NCI-H226 (cell line): ENCODE measurements at places on chromosomes 3 and 15.

GRCh38 chr3:170768334-170768801, 101.6 kb downstream of the RPL22L1 start:
- DNase-seq = no peak

- DNase-seq = no peak
Measured at GRCh38 chr3:144073698-144074097, 102.1 kb downstream of the DIPK2A start.

DNA sequence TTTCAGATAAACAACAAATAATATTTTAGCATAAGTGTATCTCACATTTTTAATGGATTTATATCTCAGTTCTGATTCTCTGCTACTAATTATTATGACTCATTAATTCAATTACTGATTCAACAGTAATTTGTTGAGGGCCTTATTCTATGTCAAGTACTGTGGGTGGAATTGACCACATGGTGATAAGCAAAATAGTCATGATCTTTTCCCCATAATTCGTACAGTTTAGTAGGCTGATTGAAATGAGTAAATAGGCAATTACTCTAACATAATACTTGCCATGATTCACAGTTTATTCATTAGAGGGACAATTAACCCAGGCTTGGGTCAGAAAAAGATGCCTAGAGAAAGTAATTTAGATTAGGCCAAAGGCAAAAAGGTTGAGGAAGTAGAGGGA, 60.9 kb upstream of the SLC4A7 start:
- no peak for DNase-seq

GRCh38 chr3:27114129-27114528, 255.1 kb downstream of the NEK10 start:
- DNase-seq = no peak

DNA sequence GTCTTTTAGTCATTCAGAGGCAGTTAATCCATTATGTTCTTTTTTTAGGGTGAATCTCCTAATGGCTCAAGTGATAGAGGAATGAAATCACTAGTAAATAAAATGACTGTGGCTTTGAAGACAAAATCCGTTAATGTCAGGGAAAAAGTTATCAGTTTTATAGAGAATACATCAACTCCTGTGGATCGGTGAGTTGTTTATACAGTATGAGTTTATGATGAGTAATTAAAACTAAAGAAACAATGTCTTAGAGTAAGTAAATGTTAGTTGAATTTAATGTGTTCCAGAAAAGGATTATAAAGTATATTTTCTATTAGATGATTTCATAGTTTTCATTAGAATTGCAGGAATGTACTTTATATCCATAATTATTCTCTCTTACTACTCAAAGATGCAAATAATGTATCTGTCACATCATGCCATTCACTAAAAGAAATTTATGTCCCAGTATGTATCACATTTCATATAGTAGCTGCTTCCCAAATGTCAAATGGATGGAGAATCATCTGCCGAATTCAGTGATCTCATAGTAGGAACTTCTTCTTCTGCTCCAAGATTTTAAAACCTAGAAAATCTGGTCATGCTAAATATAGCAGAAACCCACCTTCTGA, 24.1 kb upstream of the NIT2 start:
- no peak for DNase-seq

DNA sequence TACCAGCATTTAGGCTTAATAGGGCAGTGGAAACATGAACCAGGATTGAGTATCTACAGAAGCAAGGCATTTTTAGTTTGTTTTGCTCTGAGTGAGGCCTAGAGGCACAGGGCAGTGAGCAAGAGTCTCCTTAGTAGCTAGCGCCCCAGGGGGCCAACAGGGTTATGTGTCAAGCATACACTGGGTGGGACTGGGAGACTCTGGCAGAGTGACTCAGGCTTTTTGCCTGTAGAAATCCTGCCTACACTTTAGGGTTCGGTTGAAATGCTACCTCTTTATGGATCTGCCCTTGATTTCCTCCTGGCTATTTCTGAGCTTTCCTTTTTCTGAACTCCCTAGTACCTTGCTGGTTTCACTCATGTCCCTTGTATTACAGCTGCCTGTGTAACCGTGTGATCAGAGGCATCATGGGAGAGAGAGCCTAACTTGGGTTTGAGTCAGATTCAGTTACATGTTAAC, 72.2 kb downstream of the TOP2B start:
- peak; percentile 61 for DNase-seq

DNA sequence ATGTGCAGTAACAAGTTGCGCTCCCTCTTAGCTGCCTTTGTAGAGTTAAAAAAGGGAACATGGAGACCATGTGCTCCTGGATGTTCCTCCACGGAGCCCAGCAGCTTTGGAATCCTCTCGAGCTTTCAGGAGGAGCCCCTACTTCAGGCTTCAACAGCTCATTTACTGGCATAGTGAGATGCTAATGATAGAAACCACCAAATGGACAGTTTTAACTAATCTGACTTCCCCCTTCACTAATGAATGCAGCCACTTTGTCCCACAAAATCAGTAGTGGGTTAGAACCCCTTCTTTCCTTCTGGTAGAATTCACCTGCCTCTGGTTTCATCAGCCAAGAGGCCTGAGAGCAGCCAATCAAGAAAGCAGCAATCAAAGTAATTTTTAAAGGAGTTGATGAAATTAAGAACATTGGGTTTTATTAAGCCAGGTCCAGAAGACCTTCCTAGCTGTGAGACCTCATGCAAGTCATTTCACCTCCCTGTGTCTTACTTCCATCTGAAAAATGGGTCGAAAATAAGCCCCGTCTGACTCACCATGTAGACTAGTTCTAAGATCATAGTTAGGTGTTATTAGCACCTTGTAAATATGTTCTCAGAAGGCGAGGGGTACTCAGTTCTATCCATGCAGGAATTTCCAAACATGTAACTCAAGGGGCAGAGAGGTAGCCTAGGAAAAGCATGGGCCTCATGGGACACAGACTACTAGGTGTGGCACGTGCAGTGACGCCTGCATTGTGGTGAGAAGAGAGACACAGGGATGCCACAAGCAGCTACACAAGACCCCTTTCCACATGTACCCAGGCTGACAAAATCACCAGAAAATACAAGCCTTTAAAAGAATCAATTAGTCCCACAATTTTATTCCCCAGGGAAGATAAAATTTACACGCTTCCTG, 179.7 kb upstream of the LPP start:
- no peak for DNase-seq

DNA sequence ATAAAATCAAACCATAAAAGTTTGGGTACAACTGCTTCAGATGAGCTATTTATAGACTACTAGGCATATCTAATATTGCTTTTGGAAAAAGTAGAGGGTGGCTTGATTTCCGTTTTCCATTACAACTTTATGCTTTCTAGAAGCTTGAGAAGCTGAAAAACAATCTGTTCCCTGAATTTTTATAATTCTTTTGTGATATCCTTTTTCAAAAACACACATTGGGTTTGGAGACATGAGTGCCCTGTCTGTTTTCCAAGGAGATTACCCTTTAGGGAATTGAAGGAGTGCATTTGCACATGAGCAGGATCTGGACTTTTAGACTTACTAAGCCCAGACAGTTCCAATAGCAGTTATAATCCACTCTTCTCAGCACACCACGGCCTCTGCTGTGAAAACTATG, 49.5 kb upstream of the FILIP1L start:
- DNase-seq = no peak
